Activated CD4-positive, alpha-beta T cell treated with anti-CD3 and anti-CD28 coated beads, Interleukin-10, Interleukin-2, amounts not matched to agents 100 ng/mL and 50 ng/mL, durations not matched to agents 16 hours and 8 hours (primary cell): ENCODE measurements at places on chromosomes 1 and 21.

- DNase-seq, result peak; percentile 80
Observed at GRCh38 chr1:24277420-24278169, 41.6 kb upstream of the GRHL3 start.

- no peak for DNase-seq
Observed at GRCh38 chr1:94675373-94675772, 133.8 kb upstream of the F3 start.

- no peak for DNase-seq
Observed at GRCh38 chr1:1117469-1117831, 1.6 kb upstream of the C1orf159 start.

- DNase-seq, result no peak
Observed at GRCh38 chr1:112964347-112964746, 8.4 kb upstream of the SLC16A1 start.

GRCh38 chr1:101100674-101101073 lies 75.1 kb upstream of the DPH5 start:
- no peak for DNase-seq

- no peak for DNase-seq
Observed at GRCh38 chr1:200683298-200683697, 13.6 kb upstream of the DDX59 start.
